ENCODE measurements at places on chromosomes 2 and 18.

DNA sequence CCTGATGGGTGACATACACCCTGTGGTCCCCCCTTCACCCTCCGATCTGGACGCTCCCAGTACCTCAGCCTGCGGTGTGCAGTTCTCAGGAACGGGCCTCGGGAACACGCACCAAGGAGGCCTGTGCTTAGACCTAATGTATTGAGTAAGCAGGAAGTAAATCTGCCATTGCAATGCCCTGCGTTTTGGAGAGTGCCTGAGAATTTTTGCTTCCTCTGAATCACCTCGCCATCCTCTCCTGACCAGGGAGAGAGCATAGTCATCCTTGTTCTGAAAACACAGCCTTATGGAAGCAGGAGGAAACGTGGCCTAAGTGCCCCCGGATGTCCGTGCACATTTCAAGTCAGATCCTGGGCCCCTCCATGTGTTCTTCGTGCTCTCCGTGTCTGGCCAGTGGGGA lies 272.2 kb downstream of the NDUFA10 start:
- DNase-seq, result no peak

GRCh38 chr2:237474442-237474911 lies 12.6 kb upstream of the MLPH start:
- peak; percentile 67 for DNase-seq

GRCh38 chr2:126600742-126601141 lies 55.2 kb upstream of the GYPC start:
- no peak for DNase-seq

DNA sequence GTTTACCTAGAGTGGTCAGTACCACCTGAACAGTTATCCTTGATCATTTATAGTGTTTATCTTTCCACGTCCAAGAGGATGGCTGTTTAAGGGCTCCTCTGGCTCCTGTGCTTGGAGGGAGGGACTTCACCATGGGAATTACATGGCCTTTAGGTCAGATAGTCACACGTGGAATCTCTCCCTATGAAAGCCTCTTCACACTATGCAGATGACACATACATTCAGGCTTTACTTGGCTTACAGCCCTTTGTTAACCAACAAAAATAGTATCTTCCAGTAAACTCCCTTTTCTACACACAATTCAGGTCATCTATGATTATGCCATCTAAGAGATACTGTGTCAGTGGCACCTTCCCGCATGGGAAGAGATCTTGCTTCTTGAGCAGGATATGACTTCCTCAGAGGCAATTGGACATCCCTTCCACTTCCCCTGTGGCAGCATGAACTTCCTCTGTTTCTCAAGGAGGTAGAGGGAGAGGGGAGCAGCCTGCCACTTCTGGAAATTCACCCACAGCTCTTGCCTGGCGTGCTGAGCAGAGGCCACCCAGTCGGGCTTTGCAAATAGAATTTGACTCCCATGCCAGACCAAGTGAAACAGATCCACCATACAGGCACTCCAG lies 53.5 kb downstream of the COLEC12 start:
- no peak for DNase-seq

GRCh38 chr2:63544017-63544627 lies 44.2 kb downstream of the WDPCP start:
- DNase-seq, result no peak

DNA sequence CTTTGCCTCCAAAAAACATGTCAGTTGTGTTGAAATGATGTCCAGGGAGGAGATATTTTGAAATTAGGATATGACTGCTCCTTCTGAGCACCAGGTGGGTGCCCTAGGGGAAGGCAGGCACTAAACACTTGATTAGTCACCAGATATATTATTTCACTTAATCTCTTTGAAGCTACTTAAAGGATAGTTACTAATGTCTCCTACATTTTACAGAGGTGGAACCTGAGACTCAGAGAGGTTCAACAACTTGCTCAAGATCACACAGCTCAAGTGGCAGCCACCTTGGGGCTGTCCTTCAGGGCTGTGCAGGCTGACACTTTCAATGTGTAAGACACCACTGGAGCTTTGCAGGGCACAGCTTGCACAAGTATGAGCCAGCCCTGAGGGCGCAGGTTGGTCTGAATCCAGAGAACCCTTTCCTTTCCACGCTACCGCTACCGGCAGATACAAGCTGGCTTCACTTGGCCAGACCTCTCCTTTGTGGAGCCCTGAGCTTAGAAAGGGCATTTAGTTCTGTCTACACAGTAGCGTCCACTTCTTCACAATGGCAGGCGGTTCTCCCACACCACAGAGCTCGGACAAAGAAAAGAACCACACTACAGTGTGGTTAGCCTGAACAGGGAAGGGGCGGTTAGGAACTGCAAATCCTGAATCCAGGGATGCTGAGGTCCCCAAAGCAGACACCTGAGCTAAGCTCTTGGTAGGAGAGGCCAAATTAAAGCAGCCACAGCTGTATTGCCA lies 16.4 kb downstream of the ALPK2 start:
- DNase-seq, result no peak

GRCh38 chr2:96325041-96325883 lies at the start of gene ITPRIPL1:
Gene ITPRIPL1 (plus strand): TSS chr2:96325317. CDS start chr2:96325840, 523 bp downstream.
- peak; percentile 52 for DNase-seq

DNA sequence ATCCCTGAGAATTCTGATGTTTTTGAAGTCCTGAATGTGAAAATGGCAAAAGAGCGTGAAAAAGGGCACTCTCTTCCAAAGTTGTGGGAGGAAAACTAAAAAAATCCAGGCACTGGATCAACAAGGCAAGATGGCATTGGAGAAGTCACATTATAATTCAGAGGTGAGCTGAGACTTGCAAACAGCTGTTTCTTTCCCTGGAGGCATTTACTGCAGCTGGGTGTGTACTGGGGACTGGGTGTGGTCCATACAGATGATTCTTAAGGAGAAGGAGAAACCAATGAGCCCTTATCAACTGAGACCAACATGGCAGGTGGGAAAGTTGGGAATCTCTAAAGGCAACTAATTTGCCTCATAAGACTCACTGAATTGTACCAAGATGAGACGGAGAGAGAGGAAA lies 313.9 kb downstream of the TRIB2 start:
- DNase-seq, result no peak

DNA sequence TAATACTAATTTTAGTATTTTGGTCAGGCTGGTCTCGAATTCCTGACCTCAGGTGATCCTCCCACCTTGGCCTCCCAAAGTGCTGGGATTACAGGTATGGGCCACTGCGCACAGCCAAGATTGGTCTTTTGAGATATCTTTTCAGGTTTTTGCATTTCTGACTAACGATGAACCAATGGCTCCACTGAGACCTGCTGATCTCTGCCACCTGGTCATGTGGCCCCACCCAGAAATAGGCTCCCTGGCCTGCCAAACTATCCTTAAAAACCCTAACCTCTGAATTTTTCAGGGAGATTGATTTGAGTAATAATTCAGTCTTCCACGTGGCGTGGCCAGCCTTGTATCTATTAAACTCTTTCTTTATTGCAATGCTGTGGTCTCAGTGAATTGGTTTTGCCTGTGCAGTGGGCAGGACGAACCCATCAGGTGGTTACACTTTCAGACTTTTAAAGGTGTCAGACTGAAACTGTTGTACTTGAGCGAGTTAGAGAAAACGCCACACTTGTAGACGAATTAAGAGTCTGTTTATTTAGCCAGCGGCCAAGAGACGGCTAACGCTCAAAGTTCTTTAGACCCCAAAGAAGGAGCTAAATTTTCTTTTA lies 85.8 kb upstream of the MSH6 start:
- no peak for DNase-seq

DNA sequence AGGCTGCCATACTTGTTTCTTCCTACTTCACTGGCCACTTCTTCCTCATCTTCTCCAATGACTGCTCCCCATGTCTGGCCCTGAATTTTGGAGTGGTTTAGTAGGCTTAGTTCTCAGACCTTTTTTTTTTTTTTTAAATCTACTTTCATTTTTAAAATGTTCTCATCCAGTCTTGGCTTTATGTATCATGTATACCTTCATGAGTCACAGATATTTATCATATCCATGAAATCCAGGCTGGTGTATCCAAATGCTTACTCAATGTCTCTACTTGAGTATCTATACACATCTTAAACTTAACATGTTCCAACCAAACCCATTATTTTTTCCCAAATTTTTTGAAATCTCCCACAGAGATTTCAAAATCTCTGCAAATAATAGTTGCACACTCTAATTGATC lies 26.3 kb upstream of the CFAP36 start:
- no peak for DNase-seq

DNA sequence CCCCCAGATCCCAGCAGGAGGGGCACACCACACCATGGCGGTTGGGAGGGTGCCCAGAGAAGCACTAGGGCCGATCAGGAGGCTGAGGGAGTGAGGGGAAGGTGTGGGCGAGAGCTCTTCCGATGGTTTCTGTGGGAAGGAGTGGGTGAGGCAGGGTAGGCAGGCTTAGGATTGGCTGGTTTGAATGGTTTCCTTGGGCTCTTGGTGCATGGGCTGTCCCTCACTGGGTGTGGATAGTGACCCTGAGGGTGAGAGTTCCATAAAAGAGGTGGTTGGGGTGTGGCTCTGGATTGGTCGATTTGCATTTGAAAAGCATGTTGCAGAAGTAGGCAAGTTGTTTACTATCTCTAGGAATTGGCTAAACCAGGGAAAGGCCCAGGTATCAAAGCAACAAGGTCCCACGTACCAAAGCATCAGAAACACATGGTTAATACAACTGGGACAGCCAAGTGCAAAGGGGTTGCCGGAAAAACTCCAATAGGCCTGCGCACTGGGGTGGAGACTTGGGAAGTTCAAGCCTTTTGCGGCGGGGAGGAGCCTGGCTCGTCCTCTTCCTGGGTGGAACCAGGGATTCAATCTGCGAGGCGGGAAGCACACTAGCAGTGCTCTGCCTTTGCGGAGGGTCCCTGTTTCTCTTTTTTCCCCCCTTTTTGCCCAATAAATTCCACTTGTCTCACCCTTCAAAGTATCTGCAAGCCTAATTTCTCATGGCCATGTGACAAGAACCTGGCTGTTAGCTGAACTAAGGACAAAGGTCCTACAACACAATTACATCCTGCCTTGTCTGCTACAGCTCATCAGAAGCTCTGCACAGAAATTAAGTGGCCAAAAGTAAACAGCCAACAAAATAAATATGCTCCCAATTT lies 43.2 kb downstream of the IL1R2 start:
- DNase-seq, result no peak

DNA sequence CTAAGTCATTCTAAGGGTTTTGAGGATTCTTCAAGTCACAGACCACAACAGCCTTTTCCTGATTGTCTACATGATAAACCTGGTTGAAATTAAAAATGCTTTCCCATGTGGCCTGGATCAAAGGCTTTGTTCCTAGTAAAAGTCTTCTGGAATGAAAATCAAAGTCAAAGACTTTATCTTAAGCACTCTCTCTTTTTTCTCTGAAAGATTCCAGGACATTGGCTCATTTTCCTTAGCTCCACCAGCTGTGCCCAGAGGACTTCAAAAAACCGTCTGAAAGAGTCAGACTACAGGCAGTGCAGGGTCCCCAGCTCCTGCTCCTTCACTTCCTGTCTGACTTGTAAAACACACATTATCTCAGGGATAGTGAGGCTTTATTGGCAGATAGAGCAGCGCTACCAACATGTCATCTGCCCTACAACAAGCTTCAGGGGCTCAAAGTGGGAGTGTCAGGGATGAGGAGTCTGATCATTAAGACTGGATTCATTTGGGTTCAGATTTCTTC lies 148.2 kb downstream of the ESCO1 start:
- no peak for DNase-seq

GRCh38 chr18:11121443-11121849 lies 27.9 kb downstream of the PIEZO2 start:
- DNase-seq, result no peak

DNA sequence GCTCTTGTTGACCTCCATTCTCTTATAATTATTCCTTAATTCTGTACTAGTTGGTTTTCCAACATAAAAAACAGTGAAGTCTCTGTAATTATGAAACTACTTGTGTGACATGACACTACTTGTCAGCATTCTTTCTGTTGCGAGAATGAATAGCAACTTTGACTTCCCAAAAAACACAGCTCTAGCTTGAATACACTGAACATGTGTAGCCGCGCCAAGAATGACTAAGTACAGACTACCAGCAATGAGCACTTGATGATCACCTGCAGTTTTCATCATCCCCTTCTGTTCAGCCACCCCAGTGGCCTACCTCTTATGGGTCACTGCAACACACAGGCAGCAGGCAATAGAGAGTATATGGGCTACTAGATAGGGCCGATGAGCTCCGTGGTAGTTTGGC lies 229.3 kb downstream of the TGIF1 start:
- no peak for DNase-seq

DNA sequence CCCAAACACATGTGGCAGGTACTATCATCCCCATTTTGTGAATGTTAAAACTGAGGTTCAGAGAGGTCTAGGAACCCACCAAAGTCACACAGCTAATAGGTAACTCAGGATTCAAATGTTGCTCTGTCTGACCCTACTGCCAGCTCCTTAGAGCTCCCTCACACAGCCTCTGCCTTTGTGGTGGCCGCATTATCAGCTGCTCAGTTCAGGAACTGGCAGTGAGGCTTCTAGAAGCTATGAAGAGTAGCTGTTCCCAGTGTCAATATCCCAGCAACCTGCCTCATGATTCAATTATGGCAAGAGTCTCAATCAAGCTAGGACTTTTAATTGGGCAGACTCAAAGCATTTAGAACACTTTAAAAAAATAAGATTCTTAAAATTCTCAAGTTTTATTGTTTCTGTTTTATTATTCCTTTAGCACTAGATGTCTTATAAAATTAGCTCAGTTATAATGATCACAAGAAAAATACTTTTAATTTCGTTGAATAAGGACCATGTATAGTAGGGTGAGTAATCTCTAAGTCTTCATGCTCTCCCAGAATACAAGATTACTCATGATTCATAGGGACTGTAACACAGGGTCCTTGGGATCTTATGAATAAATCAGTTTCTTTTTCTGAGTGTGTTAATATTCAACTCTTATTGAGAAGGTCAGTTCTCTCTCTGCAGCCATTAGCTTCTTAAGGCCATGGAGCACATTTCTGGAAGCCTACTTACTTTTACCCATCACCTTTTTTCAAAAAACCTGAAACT lies 342.7 kb downstream of the RND3 start:
- no peak for DNase-seq

DNA sequence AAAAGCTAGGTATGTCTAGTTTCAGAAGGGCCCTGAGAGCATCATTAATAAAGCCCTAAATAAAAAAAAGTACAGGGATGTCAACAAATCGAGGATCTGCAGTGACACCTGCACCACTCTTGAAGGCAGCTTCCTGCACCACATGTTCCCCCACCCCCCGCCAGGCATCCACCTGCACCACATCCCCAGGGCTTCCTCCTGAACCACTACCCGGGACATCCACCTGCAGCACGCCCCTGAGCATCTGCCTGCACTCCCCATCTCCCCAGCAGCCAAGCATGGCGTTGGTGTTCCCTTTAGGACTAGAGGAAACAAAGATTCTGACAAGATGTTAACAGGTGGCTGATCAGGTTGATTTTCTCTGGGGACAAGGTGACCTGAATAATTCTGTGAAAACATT lies 55.2 kb downstream of the DLGAP1 start:
- no peak for DNase-seq

GRCh38 chr2:160506371-160507045 lies 12.9 kb upstream of the RBMS1 start:
- DNase-seq, result no peak

- no peak for DNase-seq
Measured at GRCh38 chr18:62091487-62092120, 95.3 kb downstream of the PIGN start.

DNA sequence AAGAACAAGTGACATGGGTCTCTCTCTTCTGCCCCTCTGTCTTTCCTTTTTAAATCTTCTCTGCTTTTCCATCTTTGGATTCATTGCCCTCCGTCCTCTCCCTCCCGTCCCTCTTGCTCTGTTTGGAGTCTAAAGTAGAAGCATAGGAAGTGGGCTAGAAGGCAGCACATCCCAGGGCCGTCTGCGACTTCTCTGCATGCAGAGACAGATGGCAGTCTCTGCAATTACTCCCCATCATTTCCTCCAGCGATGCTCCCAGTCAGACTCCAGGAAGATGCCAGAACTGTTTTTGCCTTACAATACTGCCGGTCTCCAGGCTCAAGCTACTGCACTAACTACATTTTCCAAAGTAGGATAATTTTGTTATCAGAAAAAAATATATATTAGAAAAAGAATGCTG lies 35.2 kb upstream of the LPIN2 start:
- DNase-seq, result no peak
